ENCODE measurements at places on chromosomes 16 and 17.

- peak; percentile 47 for DNase-seq
Measured at GRCh38 chr17:48023400-48024148, 14.0 kb downstream of the COPZ2 start.

- DNase-seq = no peak
Measured at GRCh38 chr16:55370762-55371482, 46.9 kb downstream of the IRX6 start.

- DNase-seq = no peak
Measured at GRCh38 chr17:51152766-51153209, 571 bp upstream of the NME1 start.

DNA sequence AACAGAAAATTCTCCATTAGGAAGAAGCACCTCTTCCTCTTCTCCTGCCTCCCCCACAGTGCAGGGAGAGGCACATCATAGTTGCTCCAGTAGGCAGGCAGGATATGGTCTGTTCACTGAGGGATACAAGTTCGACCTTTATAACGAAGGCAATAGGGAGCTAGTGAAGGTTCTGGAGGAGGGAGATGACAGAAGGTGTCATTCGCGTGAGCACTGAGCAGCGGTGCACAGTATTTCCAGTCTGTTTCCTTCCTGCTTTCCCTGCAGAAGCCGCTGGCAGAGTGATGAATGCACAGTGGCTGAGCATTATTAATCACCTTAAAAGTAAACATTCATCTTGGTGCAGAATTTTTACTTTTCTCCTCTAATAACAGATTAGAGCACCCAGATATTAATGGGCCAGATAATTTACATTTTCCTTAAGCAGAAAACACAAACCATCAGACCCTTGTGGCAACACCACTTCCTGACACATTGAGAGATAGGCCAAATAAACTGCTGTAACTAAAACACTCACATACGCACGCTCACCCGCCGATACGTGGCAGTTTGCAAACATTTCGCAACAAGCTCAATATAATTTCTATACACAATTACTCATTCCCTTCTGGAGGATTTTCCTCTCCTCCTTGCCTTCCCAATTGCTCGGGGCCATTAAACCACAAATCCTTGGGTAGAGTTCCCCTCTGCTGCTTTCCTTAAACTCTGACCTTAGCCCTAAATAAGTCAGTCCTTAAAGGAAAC, 69.5 kb downstream of the AIPL1 start:
- no peak for DNase-seq

GRCh38 chr17:77321649-77322513, 181.1 kb downstream of the SEC14L1 start:
- no peak for DNase-seq

DNA sequence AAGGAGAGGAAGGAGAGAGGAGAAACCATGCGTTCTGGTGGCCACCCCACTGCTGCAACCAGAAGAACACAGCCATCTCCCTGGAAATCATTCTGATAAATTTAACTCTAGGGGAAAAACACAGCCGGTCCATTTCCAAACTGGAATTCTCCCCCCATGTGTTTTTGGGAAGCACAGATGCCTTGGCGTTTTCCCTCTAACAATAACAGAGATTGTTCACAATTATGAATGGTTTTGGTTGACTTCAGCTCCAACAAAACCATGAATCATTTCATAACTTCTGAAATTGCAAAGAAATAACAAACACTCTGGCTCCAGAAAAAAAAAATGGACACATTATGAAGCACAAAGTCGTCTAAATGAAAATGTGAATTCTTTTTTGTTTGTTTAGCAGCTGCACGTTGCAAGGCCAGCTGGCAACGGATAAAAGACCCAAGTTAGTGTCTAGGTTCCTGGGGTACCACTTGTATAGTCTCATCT, 46.2 kb downstream of the GNAO1 start:
- no peak for DNase-seq

GRCh38 chr17:79361873-79362771, 248.7 kb downstream of the RBFOX3 start:
- no peak for DNase-seq

GRCh38 chr17:78986649-78987328, 7.1 kb upstream of the LGALS3BP start:
- no peak for DNase-seq

DNA sequence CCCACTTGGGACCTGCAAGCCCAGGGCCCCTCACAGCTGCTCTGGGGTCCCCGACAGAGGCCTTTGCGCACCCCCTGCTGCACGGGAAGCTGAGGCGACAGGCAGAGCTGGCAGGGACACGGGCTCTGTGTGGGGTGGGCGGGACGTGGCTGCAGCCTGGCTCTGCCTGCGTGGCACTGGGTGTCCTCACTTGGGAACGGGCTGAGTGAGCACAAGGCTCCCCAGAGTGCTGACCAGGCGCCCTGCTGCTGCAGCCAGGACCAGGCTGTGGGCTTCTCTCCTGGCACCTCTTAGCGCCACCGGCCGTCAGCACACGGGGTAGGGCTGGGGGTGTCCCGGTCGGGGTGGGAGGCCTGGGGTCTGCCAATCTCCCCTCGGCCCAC, 6.6 kb downstream of the C1QTNF8 start:
- DNase-seq = no peak

DNA sequence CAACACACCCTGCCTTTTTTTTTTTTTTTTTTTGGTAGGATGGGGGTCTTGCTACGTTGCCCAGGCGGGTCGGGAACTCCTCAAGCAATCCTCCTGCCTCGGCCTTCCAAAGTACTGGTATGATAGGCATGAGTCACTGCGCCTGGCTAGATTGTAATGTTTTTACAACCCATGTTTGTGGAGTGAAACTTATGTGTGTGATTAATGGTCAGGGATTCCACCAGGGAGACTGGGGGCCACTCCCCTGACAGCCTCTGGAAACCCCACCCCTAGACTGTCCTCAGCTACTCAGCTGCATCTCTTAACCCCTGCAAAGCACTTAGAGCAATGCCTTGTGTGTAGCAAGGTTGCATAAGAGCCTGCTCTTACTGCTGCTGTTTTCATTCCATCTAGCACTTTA, 220.5 kb downstream of the PARN start:
- no peak for DNase-seq

DNA sequence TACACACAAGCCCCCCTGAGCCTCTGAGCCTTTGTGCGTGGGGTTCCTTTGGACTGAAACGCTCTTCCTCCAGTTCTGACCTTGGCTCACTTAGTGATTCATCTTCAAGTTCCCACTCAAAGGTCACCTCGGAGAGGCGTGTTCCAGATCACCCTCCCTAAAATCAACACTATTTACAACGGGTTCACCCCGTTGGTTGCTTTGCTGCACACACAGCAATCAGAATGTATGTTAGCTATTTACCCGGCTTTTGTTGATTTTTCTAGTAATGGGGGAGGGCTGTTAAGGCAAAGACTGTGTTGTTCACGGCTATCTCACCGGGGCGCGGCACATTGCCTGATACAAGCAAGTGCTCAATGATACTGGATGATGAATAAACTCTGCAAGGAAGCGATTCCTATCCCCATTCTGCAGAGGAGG, 977 bp downstream of the NAGPA start:
- DNase-seq = no peak

GRCh38 chr16:85731179-85731578, 19.7 kb downstream of the C16orf74 start:
- no peak for DNase-seq

DNA sequence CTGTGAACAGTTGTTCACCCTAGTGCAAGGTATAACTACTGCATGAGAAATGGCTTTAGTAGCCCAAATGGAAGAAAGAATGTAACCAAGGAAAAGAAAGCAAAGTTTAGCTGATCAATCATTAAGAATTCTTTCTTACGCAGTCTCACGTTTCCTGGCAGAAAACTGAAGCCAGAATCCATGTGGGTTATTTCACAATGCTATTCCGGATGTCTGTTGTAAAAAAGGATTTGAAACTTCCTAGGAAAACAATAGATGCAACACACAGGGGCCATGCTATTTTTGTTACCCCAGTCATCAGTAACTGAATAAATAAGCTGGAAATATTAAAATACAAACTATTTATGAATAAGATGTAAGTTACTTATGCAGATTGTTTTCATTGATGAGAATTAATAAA, 802.5 kb downstream of the CDH8 start:
- DNase-seq = no peak

GRCh38 chr17:33099906-33100305, 108.3 kb downstream of the SPACA3 start:
- DNase-seq = no peak

GRCh38 chr17:9371019-9371418, 204.6 kb downstream of the STX8 start:
- DNase-seq = no peak

- DNase-seq = no peak
Measured at GRCh38 chr16:57616876-57617275, 11.6 kb upstream of the ADGRG1 start.

DNA sequence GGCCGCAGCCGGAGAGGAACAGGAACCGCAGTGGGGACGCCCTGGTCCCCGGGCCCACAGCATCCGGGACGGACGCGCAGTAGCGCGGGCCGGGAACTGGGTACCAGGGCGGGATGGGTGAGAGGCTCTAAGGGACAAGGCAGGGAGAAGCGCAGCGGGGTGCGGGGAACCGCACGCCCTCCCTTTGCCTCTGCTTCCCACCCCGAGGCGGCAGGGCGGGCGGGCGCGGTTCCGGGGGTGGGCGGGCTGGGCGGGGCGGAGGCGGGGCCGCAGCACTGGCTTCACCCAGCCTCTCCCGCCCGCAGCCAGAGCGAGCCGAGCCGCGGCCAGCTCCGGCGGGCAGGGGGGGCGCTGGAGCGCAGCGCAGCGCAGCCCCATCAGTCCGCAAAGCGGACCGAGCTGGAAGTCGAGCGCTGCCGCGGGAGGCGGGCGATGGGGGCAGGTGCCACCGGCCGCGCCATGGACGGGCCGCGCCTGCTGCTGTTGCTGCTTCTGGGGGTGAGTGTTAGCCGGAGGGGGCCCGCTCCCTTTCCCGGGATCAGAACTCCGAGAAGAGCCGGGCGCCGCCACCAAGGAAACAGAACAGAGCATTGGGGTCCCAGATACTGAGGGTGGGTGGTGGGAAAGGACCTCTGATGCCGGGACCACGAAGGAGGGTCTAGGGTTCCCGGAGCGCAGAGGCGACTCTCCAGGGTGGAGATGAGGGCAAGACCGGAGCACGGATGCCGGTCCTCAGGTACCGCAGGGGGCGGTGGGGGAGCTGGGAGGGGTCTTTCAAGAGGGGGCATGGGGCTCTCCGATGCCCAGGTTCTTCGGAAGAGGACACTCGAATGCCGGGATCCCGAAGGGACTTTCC, at the start of gene NGFR:
Gene NGFR, plus strand, starts transcription at position 308 of the 856 bp plus-strand sequence. Its CDS starts 125 bp downstream, at position 433.
- peak; percentile 55 for DNase-seq

- DNase-seq = peak; percentile 63
Measured at GRCh38 chr16:53061701-53062159, 6.9 kb downstream of the CHD9 start.

- no peak for DNase-seq
Measured at GRCh38 chr17:36152639-36153120, 23.8 kb downstream of the TBC1D3B start.

- no peak for DNase-seq
Measured at GRCh38 chr17:1976000-1976682, 49.0 kb downstream of the RTN4RL1 start.

GRCh38 chr16:47947723-47948122, 208.1 kb downstream of the ABCC12 start:
- DNase-seq = no peak

DNA sequence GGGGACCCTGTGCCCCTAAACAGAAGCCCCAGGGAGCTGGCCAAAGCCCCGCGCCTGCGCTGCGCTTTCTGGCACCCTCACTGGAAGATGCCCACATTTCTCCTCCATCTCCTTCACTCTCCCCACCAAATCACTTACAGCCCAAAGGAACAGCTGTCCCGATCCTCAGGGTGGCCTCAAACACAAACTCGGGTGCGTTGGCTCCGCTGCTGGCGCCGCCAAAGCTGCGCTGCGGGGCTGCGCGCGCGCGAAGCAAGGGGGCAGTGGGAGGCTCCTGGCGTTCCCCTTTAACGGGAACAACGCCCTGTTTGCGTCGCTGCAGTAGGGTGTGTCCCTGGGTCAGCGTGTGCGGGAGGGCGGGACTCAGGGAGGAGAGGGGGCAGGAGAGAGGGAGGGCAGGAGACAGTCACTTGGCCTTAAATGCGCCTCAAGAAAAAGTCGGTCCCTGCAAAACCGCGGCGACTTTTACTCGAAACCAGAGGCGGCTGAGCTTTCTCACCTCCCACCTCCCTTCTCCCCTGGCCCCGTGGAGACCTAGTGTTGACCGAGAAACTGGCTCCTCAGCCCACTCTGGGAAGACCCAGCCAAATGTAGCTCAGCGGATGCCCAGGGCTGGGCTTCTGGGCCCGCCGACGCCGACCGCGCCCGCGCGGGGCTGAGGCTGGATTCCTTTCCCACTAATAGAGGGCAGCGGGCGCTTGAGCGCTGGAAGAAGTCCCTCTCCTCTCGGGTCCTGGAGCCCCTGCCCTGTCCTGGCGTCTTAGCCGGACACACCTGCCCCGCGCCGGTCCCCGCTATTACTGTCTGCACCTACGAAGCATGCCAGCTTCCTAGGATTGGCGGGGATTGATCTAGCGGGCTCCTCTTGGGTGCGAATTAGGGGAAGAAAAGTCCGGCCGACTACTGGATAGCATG, 2.6 kb downstream of the PMP22 start:
- DNase-seq = peak; percentile 43

DNA sequence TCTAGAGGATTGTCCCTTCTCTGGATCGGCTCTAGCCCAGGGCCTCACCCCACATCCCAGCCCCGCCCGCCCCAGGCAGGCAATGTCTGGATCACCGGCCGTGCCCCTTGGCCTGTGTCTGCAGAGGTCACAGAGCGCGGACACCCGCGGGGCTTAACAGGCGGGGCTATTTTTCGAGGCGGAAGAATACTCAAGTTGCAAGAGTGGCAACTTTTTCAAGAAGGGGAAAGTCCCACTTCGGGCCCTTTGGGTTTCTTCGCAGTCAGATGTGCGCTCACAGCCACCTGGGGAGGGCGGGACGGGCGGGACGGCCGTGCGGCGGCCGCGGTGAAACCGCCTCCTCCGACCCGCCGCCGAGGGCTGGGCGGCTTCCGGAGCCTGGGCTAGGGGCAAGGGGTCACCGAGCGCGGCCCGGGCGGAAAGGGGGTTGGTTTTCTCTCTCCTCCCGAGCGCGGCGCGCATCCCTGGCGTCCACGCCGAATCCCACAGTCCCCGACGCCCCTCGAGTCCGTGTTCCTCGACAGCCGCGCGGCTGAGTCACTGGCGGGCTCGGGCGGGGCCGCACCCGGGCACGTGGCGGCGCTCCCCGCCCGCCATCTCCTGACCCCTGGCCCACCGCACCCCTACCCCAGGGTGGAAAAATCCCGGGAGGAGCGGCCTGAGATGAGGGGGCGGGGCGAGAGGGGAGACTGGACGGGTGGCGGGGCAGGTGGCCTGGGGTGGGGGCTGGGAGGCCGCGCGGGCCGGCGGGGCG, 1.2 kb upstream of the PFN1 start:
- DNase-seq = peak; percentile 85

DNA sequence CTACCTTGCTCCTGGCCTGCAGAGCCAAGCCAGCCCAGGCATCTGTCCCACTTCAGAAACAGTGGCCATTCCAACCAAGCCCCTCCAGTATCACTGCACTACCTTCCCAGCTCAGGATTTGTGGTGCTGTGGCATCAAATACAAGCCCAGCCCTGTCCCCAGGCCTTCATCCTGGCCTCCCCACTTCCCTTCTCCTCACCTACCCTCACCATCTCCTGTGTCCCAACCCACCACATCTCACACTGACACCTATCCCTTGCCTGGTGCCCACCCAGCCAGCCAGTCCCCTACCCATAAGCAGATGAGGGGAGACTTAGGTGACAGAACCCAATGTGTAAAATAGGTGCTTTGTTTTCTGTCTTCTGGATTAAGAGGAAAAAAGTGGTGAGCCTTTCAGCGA, 66.0 kb upstream of the CDH5 start:
- no peak for DNase-seq

Measured in CD4-positive, alpha-beta T cell treated with Interleukin-4 for 1 hour (primary cell).